ENCODE measurements at places on chromosomes 12 and 14.

DNA sequence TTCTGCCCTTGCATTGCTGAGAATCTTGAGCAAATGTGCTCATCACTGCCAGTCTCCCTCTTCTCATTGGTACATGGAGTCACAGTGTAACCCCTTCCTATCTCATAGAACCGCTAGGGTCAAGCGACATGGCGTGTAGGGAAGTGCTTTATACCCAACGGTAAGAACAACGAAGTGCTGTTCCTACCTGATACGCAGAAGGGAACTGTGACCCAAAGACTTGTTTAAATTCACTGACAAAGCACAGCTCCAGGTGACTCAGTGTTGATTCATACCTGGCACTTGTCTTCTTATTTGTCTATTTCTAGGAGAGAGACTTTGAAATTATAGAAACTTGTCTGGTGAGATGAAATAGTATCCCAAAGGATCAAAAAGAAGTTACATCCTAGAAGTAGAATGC lies 53.7 kb downstream of the FBXL14 start:
- DNase-seq: no peak

GRCh38 chr12:112178796-112179195 lies 53.4 kb downstream of the TRAFD1 start:
- DNase-seq: no peak

GRCh38 chr12:94805749-94806529 lies 155.6 kb upstream of the TMCC3 start:
- DNase-seq: no peak

GRCh38 chr14:101588990-101589389 lies 27.7 kb downstream of the DIO3 start:
- DNase-seq: no peak

DNA sequence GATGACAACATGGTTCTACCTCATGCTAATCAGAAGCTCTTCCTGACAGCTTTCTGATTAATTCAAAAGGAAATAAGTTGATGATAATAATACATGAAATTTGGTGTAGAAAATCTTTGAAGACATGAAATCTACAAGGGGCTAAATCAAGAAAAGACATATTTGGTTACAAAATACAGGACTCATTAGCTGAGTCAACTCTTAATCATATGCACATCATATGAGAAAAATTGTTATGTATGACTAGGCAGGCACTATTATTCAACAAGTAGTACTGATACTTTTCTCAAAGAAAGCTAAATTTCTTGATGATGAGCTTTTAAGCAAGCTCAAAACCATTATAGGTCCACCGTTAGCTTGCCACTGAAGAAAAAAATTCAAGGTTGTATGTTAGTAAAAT lies 7.1 kb downstream of the ABCC9 start:
- no peak for DNase-seq

GRCh38 chr12:104964167-104964855 lies 6.2 kb upstream of the SLC41A2 start:
- no peak for DNase-seq

- no peak for DNase-seq
Observed at GRCh38 chr14:105087963-105088811, 23.0 kb upstream of the GPR132 start.

DNA sequence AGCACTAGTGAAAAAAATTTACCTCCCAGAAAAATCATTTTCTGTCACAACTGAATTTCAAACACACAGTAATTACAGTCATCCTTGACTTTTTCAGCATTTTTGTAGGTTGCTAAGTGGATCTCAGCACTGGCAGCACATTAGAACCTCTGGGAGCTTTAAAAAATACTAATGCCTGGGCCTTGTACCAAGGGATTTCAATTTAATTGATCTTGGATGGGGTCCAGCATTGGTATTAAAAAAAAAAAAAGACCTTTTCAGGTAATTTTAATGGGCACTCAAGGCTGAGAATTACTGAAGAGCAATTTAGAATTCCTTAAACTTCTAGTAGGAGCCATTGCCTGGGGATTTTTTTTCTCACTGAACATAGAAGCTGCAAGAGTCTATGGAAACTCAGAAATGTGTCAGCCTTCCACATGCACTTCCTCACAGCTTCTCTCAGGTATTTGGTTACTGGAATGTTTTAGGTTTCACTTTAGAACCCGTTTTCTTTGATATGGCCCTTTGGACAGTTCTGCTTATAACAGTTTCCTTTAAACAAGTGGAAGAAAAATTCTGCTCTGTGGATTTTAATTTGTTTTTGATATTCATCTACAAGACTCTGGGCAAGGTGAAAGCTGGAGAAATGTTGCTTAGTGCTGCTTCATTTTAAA lies 88.5 kb upstream of the DACT1 start:
- no peak for DNase-seq

- no peak for DNase-seq
Observed at GRCh38 chr14:68633131-68633991, 159.5 kb downstream of the ZFP36L1 start.

GRCh38 chr14:39158222-39158858 lies 11.8 kb downstream of the TRAPPC6B start:
- DNase-seq: no peak

GRCh38 chr14:104602933-104603325 lies 1.6 kb downstream of the TMEM179 start:
- DNase-seq: no peak

GRCh38 chr12:126998747-126999285 lies 1268.2 kb upstream of the TMEM132C start:
- DNase-seq: no peak

GRCh38 chr14:103311171-103311997 lies 22.7 kb upstream of the EIF5 start:
- DNase-seq: no peak

DNA sequence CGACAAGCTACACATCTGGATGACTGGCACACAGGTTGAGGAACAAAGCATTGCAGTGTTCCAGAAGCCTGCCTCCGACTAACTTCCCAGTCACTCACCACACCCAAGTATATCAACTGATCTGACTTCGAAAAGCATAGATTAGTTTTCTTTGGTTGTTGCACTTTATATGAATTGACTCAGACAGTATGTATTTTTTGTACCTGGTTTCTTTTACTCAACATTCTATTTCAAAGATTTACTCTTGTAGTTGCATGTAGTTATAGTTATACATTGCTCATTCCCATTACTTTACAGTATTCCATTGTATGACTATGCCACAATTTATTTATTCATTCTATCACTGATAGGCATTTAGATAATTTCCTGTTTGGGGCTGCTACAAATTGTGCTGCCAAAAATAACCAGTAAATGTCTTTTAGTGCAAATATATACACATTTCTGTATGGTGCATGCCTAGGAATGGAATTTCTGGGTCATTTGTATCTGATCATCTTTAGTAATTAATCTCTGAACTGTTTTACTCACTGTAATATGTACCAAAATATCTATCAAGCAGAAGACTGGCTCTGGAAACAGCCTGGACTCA lies 17.8 kb downstream of the PLCZ1 start:
- DNase-seq: no peak

- DNase-seq: no peak
Observed at GRCh38 chr14:27506272-27506671, 908.4 kb upstream of the NOVA1 start.

- DNase-seq: no peak
Observed at GRCh38 chr14:52998376-52999015, 47.6 kb upstream of the FERMT2 start.

DNA sequence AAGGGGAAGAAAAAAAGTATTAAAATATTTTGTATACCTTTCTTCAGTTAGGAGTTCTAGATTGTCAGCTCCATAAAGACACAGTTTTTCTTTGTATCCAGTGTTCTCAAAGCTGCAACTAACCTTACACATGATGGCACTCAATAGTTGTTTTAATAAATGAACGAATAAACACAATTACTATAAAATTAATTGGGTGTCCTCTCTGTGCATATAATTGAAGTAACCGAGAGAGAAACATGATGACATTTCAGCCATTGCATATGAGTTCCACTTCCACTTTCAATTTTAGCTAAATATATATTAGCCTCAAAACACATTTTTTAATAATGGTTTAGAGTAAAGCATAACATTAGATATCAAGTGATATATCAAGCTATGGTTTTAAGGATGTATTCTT lies 671.2 kb downstream of the LRFN5 start:
- no peak for DNase-seq

- no peak for DNase-seq
Observed at GRCh38 chr12:64522316-64522715, 70.4 kb downstream of the TBK1 start.

DNA sequence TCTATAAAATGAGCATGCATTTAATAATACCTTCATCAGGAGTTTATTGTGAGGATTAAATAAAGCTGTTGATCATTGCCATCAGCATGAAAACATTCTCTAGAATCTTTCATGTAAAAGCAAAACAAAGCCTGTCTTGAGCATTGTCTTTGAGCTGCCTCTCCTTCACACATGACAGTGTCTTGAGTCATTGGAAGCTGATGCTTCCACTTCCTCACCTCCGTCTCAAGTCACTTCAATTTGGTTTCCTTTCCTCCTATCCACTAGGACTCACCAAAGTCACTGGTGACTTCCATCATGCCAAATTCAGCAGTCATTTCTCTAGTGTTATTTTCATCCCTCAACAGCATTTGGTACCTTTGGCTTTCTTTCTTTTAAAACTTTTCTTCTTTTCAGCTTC lies 31.6 kb upstream of the MYBPC1 start:
- no peak for DNase-seq

DNA sequence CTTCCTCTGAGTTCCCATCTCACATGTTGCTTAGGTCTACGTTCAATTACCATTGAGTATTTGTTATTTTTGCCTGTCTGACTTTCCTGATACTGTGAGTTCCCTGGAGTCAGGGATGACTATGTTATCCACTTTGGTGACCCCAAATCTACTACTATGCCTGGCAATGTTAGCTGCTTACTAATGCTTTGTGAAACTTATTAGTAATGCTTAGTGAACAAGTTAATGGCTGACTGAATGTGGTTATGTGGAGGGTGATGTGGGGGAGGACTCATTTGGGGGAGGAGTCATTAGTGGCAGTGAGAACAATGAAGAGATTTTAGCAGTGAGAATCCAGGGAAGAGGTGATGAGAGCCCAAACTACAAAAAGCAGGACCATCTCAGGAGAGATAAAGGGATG lies 121.6 kb downstream of the KTN1 start:
- DNase-seq: no peak

DNA sequence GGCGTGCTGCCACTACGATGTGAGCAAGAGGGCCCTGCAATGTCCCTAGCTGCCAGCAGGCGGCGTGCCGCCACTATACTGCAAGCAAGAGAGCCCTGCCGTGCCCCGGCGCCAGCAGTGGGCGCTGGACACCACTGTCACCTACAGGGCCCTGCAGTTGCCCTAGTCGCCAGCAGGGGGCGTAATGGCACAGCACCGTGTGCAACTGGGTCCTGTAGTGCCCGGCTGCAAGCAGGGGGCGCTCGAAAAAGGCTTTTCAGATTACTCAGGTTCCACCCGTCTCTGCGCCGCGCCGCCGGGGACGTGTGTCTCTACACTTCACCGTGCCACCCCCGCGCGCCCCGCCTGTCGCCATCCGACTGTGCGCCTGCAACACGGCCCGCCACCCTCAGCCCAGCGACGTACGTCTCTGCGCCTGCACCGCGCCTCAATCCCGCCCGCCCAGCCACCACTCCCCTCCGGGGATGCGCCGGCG lies 1356.9 kb downstream of the TMEM121 start:
- DNase-seq: no peak

DNA sequence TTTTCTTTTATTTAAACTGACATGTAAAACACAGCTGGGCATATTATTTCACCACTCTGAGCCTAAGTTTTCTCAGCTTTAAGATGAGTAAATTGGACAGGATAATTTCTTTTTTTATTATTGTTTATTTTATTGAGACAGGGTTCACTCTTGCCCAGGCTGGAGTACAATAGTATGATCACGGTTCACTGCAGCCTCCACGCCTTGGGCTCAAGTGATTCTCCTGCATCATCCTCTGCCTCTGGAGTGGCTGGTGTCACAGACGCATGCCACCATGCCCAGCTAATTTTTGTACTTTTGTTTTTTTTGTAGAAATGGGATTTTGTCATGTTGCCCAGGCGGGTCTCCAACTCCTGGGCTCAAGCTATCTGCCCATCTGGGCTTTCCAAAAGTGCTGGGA lies 12.7 kb downstream of the BMAL2 start:
- no peak for DNase-seq

GRCh38 chr12:96236221-96236822 lies 42.1 kb downstream of the ELK3 start:
- DNase-seq: no peak

DNA sequence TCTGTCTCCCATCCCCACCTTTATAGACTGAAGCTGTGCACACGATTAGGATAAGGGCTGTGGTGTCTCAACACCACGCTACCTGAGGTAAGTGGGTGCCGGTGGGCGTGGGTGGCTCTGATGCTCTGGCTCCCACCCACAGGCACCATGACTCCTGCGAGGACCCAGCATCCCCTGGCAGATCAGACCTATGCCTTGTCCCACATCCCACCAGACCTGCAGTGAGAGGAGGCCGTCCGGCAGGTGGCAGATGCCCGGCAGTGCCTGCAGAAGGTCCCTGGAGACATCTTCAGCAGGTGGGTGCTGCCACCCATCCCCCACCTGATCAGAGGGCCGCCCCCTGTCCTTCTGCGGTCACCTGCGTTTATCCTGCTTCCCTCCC lies 104.4 kb upstream of the PRB2 start:
- DNase-seq: no peak

GRCh38 chr14:99720941-99721791 lies 37.1 kb downstream of the CYP46A1 start:
- no peak for DNase-seq

DNA sequence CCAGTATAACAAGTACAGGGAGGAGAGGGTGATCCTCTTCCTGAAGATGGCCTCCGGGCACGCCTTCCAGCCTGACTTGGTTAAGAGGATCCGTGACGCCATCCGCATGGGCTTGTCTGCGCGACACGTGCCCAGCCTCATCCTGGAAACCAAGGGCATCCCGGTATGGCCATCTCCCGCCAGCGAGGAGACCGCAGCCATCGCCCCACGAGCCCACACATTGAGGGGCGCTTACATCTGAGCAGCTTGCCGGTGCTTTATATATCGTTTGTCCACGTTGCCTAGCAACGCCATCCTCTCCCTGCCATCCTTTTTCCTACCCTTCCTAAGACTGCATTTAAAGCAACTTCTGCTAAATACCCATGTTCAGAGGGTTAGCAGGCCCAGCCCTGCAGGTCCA lies 71.5 kb downstream of the AACS start:
- no peak for DNase-seq

DNA sequence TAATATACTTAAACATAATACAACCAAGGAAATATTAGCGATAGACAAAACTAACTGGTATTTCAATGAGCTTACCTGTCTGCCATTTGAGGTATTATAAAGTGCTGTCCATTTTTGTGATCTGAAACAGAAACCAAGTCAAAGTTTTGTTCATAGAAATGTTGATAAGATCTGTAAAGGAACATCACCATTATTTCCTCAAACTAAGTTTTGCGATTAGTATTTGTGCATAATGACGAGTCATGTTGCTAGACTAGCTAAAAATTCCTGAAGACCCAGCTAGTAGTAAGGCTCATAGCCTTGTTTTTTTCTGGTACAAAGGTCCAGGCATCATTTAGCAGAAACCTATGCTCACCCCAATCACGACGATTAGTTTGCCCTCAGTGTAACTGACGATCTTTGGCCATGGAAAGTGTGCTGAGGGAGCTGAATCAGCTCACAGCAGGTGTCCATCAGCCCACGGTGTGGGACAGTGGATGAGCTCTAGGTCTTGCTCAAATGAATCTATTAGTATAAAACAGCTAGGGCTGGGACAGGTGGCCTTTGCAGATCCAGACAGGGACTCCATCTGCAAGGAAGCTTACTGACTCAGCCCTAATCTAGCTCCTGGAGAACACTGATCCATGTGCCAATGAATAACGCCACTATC lies 28.7 kb downstream of the GIT2 start:
- no peak for DNase-seq

Data from stimulated activated CD4-positive, alpha-beta T cell treated with anti-CD3 and anti-CD28 coated beads, Interleukin-15, amount 100 ng/mL, for 1 hour (primary cell).